ENCODE measurements at places on chromosomes 6 and 20.

DNA sequence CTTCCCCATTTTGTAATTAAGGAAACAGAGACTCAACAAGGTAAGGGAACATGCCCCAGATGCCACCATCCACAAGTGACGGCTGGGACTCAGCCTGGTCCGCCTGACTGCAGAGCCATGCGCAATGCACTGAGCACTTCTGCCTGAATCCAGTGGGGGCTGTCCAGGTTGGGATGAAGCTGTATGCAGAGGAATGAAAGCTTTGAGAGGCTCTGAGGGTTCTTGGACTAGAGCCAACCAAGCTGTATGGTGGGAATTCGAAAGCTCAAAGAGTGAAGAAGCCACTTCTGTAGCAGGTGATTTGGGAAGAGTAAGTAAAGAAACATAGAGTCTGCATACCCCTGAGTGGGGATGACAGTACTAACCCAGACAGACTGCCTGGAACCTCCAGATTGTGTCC, 127.6 kb upstream of the AKAP12 start:
- DNase-seq, result no peak

DNA sequence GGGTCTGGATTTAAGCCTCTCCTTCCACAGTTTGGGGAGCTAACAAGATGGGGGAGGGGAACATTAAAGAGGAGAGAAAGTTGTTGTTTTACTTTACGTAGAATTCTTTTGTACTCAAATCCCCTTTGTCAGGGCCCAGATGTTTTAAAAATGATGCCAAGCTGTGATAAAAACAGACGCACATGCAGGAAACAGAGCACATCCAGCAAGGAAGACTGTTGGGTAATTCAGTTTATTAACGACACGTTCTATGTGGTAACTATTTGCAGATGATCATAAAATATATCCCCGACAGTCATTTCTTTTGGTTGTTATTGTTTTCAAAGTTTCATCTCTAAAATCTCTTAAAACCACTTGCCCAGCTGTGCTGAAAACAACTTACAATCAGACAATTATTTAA, 307.0 kb upstream of the PRDM1 start:
- DNase-seq, result no peak

GRCh38 chr20:44707018-44707579, 8.1 kb upstream of the CCN5 start:
- DNase-seq, result no peak

GRCh38 chr6:64243618-64244017, 608.0 kb downstream of the PHF3 start:
- no peak for DNase-seq

DNA sequence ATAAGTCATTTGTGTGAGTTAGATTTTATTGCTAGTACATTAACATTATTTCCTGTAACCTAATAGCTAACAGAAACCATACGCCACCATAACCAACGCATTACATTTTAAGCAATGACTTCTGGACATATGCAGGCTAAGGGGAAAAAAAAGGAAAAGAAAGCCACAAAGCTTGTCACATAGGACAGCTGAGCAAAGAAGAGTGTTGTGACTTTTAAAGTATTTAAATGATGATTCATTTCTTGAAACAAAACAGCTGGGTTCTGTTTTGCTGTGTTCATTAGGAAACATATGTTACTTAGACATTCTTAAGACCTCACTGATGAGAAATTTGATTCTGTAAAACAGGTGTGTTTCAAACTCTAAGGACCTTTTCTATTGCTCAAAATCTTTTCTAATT, 171.4 kb downstream of the COL9A1 start:
- DNase-seq, result no peak

DNA sequence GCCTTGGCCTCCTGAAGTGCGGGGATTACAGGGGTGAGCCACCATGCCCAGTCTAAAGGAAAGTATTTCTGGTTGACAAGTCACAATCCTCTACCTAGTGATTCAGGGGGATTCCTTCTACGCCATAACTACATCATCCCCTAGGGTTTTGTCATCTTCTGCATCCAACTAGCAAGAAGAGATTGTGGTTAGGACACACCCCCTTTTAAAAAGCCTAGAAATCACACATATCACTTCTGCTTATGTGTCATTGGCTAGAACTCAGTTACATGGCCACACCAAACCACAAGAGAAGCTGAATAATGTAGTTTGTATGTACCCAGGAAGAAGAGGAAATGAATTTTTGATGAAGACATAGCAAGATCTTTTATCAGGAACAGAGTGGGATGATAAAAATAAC, 14.7 kb upstream of the CHD6 start:
- no peak for DNase-seq

DNA sequence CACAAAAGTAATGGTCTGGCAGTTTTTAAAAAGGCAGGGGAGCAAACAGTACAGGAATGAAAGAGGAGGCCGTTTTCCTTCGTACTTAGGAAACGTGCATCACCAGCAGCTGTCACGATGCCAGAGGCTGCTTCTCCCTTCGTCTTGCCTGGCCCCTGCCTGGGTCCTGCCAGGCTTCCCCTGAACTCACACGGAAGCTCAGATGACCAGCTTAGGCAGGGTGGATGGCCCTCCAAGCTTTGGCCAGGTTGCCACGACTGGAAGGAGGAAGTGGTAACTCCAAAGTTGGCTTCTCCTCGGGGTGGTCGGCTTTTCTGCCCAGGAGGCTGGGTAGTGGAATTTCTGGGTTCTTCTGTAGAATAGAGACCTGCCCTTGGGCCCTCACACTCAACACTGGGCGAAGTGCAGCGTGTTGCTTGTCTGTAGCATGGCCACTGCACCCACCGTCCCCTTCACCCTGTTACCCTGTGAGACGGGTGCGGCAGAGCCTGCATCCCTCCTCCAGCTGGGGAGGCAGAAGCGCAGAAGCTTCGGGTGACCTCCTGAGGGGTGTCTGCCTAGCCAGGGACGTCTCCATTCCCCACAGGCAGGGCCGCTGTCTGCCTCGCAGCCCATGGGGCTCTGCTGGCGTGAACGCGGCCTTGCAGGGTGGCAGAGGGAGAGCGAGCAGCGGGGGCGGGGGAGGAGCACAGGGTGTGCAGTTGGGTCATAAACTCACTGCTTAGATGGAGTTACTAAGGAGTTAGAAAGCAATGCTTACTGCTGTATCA, 18.4 kb upstream of the RBM38 start:
- DNase-seq, result no peak

DNA sequence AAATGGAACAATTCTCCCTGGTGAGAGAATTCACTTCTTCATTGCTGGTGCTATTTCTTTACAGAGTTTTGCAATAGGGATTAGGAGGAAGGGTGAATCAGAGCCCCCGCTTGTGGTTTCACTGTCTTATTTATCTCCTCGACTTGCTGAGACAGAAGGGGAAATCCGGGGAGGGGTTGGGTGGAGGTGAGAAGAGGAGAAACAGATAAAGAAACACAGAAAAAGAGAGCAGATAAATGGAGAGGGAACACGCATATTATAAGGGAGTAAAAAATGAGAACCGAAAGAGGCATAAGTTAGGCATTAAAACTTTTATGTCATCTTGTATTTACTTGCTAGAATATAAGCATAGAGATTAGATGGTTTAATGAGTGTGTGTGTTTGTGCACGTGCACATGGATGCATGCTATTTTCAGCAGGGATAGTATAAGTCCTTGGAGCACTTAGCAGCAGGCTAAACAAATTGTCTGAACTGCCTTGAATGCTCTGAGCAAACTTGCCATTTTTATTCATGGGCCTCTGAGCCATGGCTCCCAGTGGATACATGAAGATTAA, 105.0 kb downstream of the OLIG3 start:
- peak; percentile 75 for DNase-seq

GRCh38 chr6:144344646-144345045, 59.5 kb downstream of the UTRN start:
- no peak for DNase-seq

- DNase-seq, result no peak
Measured at GRCh38 chr6:150144294-150144868, 1.5 kb downstream of the PPP1R14C start.

GRCh38 chr6:162497389-162497788, 230.2 kb downstream of the PRKN start:
- DNase-seq, result no peak

GRCh38 chr6:166683477-166683876, 56.4 kb upstream of the RPS6KA2 start:
- DNase-seq, result no peak
